Inflammatory macrophage (primary cell): ENCODE measurements at places on chromosomes 5 and 9.

DNA sequence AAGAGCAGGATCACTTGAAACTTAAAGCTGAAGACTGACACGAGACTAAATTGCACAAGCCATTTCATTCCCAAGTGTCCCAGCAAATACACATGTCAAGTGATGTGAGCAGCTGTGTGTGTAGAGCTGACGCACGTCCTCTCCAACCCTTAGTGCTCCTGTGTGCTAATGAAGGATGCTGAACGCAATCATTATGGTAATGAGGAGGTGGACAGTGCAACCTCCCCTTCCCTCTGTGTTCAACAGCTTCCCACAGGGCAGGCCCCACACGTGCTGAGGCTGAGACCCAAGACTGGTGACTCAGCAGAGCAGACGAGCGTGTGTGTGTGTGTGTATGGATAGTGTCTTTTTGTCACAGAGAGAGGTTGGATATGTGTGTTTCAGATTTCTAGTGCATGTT is 702.1 kb downstream of the SEMA5A start:
- no peak for DNase-seq

GRCh38 chr5:106639488-106639887 is 1031.2 kb downstream of the EFNA5 start:
- DNase-seq = no peak

GRCh38 chr5:65026816-65027548 is 258.3 kb downstream of the CWC27 start:
- no peak for DNase-seq

GRCh38 chr5:172793577-172794488 is 22.8 kb upstream of the DUSP1 start:
- DNase-seq = peak; percentile 82

DNA sequence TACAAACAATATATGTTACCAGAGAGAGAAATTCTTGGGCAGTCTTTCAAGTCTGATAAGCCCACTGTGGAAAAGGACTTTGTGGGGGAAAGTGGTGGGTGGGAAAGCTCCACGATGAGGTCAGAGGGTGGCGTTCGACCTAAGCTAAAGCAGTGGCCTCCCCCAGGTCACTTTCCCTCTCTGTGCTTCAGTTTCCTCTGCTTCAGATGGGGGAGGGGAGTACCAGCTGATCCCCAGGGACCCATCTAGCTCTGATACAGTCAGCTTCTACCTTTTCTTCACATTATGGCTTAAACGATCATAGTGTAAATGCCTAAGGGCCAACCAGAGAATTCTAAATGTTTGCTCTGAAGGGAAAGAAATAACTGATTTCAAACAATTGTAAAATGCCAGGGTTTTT is 36.6 kb upstream of the ARSB start:
- no peak for DNase-seq

GRCh38 chr5:95917207-95917606 is 44.4 kb downstream of the ELL2 start:
- no peak for DNase-seq

DNA sequence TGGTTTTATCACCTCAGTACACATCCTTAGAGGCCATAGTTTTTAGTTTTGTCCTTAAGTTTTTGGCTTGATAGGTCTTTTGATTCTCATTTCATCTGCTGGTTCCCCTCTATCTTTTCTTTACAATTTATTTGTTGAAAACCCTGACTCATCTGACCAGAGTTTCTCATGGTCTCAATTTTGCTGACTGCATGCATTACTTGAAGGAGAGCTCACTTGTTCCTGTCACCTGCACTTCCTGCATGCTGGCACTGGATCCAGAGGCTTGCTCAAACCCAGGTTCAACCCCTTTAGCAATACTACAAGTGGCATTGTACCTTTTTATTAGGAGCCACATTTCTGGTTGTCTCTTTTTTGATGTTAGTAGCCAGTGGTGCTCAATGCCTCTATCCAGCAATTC is 26.7 kb downstream of the FBXO10 start:
- no peak for DNase-seq

GRCh38 chr9:127975376-127976315 is 5.1 kb downstream of the EEIG1 start:
- no peak for DNase-seq

- no peak for DNase-seq
Measured at GRCh38 chr5:122835681-122836080, 9.7 kb upstream of the SNX24 start.

DNA sequence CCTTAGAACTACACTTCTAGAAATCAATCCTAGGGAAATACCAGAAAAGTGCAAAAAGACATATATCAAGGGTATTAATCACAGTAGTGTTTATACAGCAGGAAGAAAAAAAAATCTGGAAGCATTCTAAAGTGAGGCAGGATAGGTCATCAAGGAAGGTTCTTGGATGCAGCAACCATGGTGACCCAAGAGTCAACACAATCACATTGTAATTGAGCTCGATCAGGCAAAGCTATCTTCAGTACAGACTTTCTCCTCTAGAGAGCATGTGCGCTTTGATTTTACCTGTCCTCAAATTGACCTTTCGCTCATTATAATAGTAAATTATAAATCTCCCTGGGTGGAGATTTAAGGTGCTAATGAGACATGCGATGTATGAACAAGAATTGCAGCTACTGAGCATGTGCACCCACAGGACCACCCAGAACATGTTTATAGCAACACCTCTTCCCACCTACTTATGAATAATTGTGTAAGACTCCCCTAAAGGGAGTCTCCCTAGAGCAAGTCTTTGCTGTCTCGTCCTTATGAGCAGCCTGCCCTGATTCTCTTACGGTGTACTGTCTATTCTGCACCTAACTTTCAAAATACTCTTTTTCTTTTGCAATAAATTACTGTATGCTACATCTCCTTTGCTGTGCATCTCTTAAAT is 297.7 kb downstream of the ATPSCKMT start:
- no peak for DNase-seq

- no peak for DNase-seq
Measured at GRCh38 chr9:27817747-27818146, 244.5 kb upstream of the C9orf72 start.

- no peak for DNase-seq
Measured at GRCh38 chr5:145531038-145531734, 304.0 kb downstream of the PRELID2 start.

DNA sequence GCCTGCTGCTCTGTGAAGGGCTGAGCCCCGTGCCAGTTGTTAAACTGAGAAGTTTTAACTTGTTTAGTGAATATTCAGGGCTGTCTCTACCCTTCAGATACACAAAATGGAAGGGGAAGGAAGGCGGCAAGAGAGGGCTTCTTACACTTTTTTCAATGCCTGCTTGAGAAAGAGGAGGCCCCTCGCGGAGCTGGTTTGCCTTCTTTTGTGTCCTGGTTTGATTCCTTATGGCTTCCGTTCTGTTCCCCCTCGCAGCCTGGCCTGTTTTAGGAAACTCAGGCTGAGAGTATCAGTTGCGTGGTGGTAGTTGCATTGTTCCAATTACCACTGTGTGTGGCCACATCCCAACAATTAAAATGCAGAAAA is 1.0 kb downstream of the FAM53C start:
- DNase-seq = no peak

DNA sequence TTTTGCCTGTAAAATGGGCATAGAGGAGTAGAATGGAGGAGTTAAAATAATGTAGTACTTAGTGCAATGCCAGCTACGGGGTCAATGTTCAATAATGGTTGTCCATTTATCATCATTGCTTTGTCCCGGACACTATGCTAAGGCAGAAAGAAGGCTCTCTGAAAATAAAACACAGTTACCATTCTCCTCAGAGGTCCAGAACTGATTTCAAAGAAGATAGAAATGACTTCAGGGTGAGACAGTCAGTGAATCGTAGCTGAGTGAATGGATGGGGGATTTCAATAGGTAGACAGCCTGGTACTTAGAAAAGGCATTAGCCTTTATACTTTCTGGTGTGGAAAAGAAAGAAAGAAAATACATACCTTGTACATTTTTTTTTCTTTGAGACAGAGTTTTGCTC is 1.2 kb upstream of the AK3 start:
- DNase-seq = no peak

DNA sequence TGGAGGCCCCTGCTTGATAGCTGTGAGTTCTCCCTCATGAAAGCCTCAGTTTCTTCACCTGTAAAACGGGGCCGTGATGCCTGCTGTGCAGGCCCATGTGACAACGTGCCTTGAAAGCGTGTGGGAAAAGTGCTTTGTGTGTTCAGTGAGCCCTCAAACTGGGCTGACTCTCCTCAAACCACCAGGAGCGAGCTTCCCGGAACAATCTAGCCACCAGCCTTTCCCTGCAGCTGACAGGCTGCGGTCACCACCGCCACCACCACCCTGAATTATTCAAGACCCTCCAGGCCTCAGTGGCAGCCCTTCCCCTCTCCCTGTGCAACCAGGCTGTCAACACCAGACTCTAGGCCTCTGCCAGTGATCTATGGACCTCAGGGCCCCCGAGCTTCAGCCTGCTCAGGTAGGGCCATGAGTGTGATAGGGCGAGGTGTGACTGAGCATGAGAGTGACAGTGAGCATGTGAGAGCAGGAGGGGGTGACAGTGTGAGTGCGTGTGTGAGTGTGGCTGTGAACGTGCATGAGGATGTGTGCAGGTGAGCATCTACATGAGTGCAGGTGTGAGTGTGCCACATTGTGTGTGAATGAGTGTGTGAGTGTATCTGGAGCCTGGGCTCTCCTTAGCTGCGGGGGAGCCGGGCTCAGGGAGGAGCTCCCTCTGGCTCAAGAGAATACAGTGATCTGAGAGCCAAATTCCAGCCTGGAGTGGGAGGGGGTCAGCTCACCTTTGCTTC is 53.3 kb upstream of the PSD2 start:
- no peak for DNase-seq

GRCh38 chr9:135297456-135298075 is 182.0 kb upstream of the PPP1R26 start:
- no peak for DNase-seq

GRCh38 chr9:98789483-98790133 is 6.7 kb downstream of the ANKS6 start:
- no peak for DNase-seq

- DNase-seq = peak; percentile 2
Measured at GRCh38 chr9:106953174-106953573, 90.2 kb downstream of the ZNF462 start.

- DNase-seq = no peak
Measured at GRCh38 chr9:14418941-14419937, 105.3 kb upstream of the NFIB start.

- DNase-seq = no peak
Measured at GRCh38 chr5:141617128-141617527, 1.7 kb downstream of the DIAPH1 start.

DNA sequence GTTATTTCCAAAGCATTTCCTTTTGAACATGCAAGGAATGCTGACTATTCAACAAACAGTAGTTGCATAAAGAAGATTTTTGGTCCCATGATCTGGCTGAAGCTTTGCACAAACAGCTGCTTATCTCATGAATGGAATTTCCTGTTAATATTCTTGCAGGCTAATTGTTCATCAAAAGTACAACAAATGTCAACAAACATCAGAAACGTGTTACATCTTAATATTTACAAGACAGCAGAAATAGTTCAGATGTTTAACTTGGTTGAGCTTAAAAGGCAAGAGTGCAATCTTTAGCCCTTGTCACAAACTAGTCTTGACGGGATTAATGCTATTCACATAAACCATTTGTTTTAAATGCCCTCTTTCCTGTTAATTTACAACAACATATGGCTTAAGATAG is 47.9 kb upstream of the BASP1 start:
- no peak for DNase-seq

DNA sequence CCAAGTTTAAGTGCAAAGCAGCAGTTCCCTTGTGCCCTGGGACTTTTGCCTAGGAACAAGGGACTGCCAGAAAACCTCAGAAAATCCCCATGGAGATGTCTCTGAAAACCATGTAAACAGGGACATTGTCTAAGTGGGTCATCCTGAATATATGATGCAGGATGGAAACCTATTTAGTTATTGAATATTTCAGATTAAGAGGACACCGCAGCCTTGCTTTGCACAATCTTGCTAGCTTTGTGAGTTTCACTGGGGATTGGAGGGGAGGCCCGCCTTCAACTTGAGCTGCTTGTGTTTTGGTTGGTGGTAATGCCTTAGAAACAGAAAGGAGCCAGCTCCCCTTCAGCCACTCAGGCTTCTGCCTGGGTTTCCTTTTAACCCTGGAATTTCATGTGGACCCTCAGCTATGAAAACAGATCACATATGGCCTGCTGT is 112.8 kb downstream of the C9orf152 start:
- no peak for DNase-seq

DNA sequence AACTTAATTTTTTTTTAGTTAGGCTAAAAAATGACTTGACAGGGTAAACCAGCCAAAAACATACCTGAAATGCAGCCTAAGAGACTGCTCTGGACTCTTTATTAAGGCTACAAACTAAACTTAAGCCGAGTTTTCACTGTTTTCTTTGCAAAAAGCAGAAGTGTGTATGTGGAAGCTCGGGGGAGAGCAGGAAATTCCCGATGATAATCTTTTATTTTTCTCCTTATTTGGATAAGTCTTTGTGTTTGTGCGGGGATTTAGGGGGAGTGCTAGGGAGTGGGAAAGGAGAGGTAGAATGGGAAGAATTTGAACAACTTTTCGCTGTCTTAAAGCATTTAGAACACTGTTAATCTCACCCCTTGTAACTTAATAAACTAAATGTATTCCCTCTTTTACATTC is 30.7 kb upstream of the GPR21 start:
- DNase-seq = peak; percentile 36

GRCh38 chr5:99815-100214 is 7.8 kb downstream of the PLEKHG4B start:
- no peak for DNase-seq

GRCh38 chr9:37820142-37820541 is 19.5 kb downstream of the DCAF10 start:
- no peak for DNase-seq

GRCh38 chr9:137449931-137450538 is 8.9 kb upstream of the ENTPD8 start:
- DNase-seq = no peak

GRCh38 chr5:39426746-39427105 is 1.9 kb upstream of the DAB2 start:
- no peak for DNase-seq

DNA sequence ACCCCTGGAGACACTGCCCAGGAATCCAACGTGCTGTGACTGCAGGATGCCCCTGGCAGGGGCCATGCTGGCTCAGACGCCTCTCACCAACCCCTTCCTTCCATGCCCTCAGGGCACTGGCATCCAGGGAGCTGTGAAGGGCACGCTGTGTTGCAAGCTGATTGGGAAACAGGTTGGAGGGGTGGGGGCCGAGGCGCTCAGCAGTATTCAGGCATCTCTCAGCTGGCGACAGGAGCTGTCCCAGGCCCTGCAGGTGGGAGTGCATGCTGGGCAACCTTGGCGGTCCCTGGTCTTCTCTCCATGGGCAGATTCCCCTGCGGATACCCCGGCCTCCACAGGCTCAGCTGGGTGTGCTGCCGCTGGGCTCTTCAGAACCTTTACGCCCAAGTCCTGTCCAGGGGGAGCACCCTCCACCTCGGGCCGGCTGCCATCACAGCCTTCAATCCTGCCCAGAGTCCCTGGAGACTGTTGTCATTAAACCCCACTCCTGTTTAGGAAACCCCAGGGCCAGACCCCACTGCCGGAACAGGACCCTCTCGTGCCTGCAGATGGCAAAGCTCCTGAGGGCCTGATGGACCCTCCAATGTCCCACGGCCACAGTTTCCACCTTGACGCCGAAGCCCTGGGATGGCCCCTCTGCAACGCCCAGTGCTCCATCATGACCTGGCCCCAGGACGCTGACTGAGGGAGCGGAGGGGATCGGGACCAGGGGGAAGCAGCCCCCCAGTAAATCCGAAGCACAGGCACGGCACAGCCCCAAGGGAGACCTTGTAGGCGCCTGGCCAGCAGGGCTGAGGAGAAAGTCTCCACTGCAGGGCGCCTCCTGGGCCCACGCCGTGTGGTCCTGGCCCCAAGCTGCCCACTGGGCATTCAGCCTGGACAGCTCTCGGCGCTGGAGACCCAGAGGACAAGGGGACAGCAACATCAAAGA is 9.3 kb downstream of the TPPP start:
- no peak for DNase-seq
